ENCODE measurements at places on chromosomes 2 and 18.

GRCh38 chr18:25881149-25881548 is 209.3 kb downstream of the SS18 start:
- DNase-seq, result no peak

DNA sequence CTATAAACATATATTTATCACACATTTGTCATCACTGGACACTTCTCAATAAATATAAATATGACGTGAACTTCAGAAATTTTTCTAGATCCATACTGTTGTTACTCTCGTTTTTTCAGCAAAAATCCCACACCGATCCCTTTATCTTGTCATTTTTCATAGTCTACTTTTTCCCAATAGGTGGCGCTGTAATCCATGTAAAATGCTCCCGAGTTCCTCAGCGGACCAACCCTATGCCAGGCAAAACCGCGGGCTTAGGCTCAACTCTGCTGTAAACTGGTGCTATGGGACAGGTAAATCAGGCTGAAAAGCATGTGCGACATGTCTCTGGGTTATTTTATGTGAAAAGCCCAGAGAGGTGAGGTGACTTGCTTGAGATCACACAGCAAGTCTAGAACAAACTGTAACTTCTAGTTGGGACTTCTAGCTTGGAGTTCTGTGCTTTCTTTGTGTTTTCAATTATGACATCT is 104.0 kb downstream of the COBLL1 start:
- peak; percentile 42 for DNase-seq

DNA sequence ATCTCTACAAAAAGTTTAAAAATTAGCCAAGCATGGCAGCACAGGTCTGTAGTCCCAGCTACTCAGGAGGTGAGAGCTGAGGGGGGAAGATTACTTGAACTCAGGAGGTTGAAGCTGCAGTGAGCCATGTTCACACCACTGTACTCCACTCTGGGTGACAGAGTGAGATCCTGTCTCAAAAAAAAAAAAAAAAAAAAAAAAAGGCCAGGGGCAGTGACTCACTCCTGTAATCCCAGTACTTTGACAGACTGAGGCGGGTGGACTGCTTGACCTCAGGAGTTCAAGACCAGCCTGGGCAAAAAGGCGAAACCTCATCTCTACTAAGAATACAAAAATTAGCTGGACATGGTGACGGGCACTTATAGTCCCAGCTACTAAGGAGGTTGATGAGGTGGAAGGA is 37.0 kb downstream of the PUM2 start:
- no peak for DNase-seq

DNA sequence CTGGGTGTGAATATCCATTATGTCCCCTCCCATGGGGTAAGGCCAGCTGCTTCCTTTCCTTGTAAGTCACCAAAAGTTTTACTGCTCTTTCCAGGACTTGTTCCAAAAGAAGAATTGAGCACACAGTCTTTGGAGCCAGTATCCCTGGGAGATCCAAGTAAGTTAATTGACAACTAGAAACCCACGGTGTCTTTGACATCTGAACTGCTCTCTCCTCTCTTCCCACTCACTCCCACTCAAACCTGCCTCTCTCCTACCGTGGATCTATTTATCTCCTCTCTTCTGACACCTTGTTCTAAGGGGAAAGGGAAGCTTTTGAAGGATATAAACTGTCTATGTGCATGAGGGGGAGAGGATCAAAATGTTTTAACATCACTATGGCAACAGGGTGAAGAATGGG is 86.7 kb downstream of the VIT start:
- no peak for DNase-seq

DNA sequence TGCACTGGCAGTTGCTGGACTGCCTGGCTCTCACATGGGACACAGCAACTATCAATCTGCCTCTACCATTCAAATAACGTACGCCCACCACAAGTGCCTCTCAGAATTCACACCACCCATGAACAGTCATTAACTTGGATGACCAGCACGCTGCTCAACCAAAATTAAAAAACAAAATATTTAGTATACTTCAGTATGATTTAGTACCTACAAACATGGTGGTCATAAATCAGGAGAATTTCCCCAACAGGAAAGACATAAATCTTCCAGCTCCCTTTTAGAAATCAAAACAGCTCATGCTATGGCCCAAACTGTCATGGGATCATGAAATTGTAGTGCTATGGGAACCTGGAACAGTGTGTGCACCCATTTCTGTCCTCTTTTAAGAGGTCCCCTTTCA is 317.4 kb upstream of the ETAA1 start:
- no peak for DNase-seq

DNA sequence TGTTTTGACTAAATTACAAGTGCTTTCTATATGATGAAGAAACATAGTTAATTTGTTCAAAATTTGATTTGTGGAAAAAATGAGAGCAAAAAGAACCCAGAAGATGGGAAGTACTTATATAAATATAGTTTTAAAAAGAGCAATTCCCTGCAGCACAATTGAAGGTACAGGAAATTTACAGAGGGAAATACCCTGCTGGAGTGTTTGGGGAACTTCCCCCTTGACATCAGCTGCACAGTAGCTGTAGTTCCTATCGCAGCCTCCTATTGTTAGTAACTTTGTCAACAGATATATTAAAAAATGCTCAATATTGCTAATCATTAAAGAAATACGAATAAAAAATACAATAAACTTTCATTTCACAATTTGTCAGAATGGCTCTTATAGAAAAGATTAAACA is 1118.8 kb upstream of the ZEB2 start:
- DNase-seq, result no peak

GRCh38 chr18:68985172-68985820 is 187.4 kb downstream of the CCDC102B start:
- no peak for DNase-seq

DNA sequence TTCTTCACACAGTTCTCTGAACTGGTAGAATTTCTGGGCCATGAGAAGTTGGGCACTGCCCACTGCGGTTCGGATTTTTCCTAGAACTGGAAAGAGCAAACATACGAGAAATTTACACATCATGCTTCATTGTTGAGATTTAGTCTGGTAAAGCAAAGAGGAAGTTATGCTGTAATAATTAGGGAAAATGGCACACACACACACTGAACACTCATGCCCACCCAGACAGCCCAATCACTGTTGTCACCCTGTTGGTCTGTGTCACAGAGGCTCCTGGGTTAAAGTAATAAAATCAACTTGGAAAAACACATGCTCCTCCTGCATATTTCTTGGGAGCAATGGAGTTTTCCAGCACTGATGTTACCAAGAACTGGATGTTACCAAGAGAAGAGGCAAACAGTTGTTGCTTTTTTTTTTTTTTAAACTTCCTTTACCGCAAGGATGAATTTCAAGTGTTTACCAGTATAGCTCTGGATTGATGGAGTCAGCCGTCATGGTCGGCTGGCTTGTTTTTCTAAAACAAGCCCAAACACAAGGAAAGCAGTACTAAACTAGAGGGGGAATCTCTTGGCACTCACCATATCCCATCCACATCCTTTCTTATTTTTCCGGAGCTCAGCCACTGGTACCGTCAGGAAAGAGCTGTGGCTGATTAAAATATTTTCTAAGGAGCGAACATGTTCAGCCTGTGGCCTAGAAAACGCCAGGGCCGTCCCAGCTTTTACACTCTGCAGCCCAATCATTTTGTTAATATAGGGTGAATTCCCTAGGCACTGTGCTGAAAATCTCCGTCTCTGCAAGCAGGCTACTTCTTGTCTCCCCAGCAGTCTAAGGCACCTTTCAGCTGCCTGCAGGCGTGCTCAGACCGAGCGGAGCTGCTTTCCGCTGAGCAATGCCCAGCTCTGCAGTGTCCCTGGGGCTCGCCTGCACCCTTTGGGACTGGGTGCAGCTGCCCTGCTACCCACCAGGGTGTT is 58.9 kb downstream of the TGIF1 start:
- no peak for DNase-seq

- peak; percentile 55 for DNase-seq
Measured at GRCh38 chr2:10537522-10538199, 89.5 kb upstream of the ODC1 start.

DNA sequence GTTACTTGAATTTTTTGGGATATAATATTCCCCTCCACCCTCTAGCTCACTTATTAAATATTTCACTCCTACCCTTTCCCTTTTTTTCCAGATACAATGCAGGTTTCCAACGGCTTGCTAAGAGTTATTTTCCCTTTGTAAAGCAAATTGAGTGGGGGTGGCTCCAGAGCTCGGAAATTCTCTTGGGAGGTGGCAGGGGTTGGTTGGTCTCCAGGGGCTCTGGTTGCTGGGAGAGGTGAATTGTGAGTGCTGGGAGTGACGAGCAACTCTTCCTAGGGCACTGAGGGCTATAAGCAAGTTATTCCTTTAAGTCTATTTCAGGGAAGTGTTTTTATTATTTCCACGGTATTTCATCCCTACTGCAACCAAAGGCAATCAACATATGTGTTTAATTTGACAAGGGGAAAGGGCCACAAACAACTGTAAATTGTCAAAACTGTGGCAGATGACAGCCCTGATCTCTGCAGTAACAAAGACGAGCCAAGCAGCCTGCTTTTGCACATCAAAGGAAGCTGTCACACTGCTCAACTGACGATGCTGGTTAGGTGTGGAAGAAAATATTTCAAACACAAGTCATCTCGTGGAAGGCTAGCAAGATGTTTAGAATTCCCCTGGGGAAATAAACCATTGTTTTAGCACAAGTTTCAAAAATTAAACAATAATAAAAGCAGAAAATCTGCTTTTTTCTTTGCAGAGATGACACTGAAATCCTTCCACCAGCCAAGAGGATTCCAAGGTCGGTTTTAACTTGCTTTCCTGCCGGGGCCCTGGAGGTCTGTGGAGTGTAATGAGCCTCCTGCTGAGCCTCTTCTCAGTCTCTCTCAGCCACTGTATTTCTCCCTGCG is 34.8 kb upstream of the ASXL2 start:
- DNase-seq, result peak; percentile 18

- DNase-seq, result no peak
Measured at GRCh38 chr18:48641981-48642380, 103.2 kb downstream of the CTIF start.

All from Jurkat, Clone E6-1 (cell line).